ENCODE measurements at places on chromosomes 16 and 17. TPM values are rescaled to one million over a fixed set of nuclear protein-coding genes. Genes with fewer than 3 reads are reported as not detected.

The TCAP gene
- total RNA-seq: 3.0 TPM

DNA sequence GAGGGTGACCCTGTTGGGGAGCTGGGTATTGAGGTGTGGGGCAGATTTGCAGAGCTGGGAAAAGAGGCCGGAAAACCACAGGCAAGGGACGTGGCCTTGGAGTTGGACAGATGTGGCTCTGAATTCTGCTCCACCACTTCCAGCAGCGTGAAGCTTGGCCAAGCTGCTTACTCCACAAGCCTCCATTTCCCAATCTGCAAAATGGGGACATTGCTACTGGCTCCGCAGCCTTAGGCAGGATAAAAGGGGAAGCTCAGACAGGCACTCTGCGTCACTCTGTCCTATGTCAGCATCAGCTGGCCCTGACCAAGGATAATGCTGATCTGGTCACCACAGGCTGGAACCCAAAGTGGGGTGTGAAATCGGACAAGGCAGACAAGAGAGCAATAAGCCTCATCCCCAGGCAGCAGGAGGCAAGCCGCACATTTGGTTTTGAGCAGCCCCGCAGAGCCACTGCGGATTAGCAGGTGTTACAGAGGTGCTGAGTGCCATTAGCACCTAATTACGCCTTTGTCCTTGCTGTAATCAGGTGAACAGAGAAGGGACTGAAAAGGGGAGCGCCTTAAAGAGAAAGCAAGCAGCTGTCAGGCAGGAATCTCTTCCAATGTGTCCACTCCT, 54.8 kb downstream of the SDK2 start:
- H3K27me3 ChIP-seq: no peaks in the 10 kb centered on the region
- H3K36me3 ChIP-seq: no peaks in the 10 kb centered on the region
- H3K4me3 ChIP-seq: no peak overlapping the region
- no peak for DNase-seq
- H3K4me1 ChIP-seq: no peaks in the 10 kb centered on the region

The SEZ6 gene
- 0.79 TPM for total RNA-seq

GRCh38 chr16:85313526-85314301, 201.4 kb upstream of the CIBAR2 start:
- peak; percentile 54 for DNase-seq
- H3K4me3 ChIP-seq: no peak overlapping the region
- no peaks in the 10 kb centered on the region for H3K36me3 ChIP-seq
- H3K27ac ChIP-seq: peak overlapping the region; percentile 2
- H3K4me1 ChIP-seq: peaks cover 63% of the 10 kb centered on the region
- H3K27me3 ChIP-seq: no peaks in the 10 kb centered on the region

GRCh38 chr16:23595246-23595950, 718 bp downstream of the NDUFAB1 start:
- peak overlapping the region; percentile 98 for H3K4me3 ChIP-seq
- H3K36me3 ChIP-seq: no peaks in the 10 kb centered on the region
- no peaks in the 10 kb centered on the region for H3K27me3 ChIP-seq
- no peak for DNase-seq

DNA sequence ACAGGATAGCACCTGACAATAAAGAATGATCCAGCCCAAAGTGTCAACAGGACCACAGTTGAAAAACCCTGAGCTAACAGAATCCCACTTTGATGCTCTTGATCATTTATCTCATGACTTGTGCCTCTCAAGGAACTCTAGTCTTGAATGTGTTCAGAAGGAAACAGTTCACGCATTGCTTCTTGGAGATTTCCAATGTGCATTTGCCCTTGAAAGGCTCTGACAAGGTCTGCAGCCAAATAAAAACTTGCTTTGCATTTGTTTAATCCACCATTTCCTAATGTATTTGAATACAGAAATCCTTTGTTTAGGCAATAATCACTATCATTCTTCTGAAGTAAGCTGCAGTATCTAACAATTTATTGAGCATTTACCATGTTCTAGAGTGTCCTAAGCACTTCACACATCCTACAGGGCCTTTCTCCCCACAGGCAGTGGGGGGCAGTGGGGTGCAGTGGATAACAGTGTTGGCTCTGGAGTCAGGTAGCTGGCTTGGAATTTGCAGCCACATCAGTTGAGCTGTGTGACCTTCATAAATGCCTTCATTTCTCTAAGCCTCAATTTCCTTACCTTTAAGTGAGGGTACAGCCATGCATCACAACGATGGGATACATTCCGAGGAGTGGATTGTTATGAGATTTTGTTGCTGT, 239.7 kb downstream of the XYLT1 start:
- H3K36me3 ChIP-seq: no peaks in the 10 kb centered on the region
- H3K4me3 ChIP-seq: no peak overlapping the region
- H3K27me3 ChIP-seq: no peaks in the 10 kb centered on the region
- no peaks in the 10 kb centered on the region for H3K4me1 ChIP-seq
- no peak overlapping the region for H3K27ac ChIP-seq
- no peak for DNase-seq

DNA sequence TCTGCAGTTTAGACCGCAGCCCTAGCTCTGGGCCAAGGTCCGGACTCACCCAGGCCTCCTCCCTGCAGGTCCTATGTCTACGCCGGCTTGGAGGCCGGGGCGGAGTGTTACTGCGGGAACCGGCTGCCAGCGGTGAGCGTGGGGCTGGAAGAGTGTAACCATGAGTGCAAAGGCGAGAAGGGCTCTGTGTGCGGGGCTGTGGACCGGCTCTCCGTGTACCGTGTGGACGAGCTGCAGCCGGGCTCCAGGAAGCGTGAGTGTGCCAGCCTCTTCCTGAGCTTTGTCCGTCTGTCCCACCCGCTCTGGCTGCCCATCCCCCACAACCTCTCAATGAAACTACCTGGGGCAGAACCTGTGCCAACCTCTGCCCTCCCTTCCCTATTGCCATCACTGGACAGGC, 20.1 kb downstream of the WSCD1 start:
- H3K4me3 ChIP-seq: no peak overlapping the region
- H3K27me3 ChIP-seq: no peaks in the 10 kb centered on the region
- H3K4me1 ChIP-seq: no peaks in the 10 kb centered on the region
- H3K27ac ChIP-seq: no peak overlapping the region

- H3K4me1 ChIP-seq: no peaks in the 10 kb centered on the region
- no peak overlapping the region for H3K4me3 ChIP-seq
- H3K36me3 ChIP-seq: no peaks in the 10 kb centered on the region
Measured at GRCh38 chr17:65293584-65294180, 156.5 kb downstream of the RGS9 start.

DNA sequence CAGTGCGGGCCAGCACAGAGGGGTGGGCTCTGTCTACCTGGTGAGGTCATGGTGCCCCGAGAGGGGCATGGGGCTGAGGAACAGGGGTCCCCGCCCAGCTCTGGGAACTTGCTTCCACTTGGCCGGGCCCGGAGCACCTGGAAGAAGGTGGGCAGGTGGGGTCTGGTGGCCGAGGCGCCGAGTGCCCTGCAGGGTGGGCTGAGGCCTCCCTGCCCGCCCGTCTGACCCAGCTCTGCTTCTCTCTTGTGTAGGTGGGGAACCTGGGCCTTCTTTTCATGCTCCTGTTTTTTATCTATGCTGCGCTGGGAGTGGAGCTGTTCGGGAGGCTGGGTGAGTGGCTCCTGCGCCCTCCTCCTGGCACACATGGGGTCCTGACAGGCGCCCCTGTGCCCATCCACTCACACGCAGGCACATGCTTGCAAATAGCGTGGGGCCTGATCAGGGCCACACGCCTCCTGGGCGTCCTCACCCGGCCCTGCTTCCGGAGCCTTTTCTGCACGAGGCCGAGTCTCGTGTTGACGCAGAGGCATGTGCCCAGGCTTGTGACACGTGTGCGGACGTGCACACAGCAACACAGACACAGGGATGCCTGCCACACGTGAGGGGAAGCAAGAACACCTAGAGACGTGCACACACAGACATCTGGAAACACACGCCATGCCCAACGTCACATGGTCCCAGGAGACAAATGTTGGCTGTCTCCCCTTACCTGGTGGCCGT, 8.2 kb downstream of the TPSG1 start:
- no peaks in the 10 kb centered on the region for H3K4me1 ChIP-seq
- no peaks in the 10 kb centered on the region for H3K36me3 ChIP-seq
- H3K27me3 ChIP-seq: no peaks in the 10 kb centered on the region
- no peak overlapping the region for H3K27ac ChIP-seq
- no peak for DNase-seq
- no peak overlapping the region for H3K4me3 ChIP-seq

The GDPD3 gene
- total RNA-seq: 4.0 TPM

The RPH3AL gene
- total RNA-seq: 6.5 TPM

- H3K36me3 ChIP-seq: no peaks in the 10 kb centered on the region
- no peak overlapping the region for H3K4me3 ChIP-seq
- no peak overlapping the region for H3K27ac ChIP-seq
- peaks cover 23% of the 10 kb centered on the region for H3K4me1 ChIP-seq
- DNase-seq: peak; percentile 75
Measured at GRCh38 chr16:2497116-2497630, 16.6 kb upstream of the ATP6V0C start.

The FOXN1 gene
- total RNA-seq: 0.24 TPM

DNA sequence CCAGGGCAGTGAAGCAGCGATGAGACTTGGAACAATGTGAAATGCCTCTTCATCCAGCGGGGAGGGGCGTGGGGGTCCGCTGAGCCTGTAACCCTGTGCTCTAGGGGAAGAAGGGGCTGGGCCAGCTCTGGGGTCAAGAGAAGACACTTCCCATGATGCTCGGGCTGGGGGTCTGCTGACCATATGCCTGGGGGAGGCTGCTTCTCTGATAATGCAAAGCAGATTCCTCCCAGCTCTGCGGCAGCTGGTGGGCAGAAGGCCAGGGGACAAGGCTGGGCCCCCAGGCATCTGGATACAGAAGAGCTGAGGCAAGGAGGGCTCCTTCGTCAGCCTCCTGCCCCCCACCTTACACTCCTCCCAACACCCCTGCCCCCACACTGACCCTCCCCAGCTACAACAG, 24.7 kb downstream of the NGFR start:
- H3K27ac ChIP-seq: peak overlapping the region; percentile 45
- H3K4me3 ChIP-seq: no peak overlapping the region
- H3K27me3 ChIP-seq: no peaks in the 10 kb centered on the region
- H3K36me3 ChIP-seq: no peaks in the 10 kb centered on the region
- H3K4me1 ChIP-seq: peaks cover 30% of the 10 kb centered on the region

GRCh38 chr16:47490471-47490870, 29.3 kb downstream of the PHKB start:
- H3K27ac ChIP-seq: no peak overlapping the region
- H3K4me1 ChIP-seq: no peaks in the 10 kb centered on the region
- no peak for DNase-seq
- H3K4me3 ChIP-seq: no peak overlapping the region
- no peaks in the 10 kb centered on the region for H3K27me3 ChIP-seq

The MT1G gene
- 2.1 TPM for total RNA-seq

DNA sequence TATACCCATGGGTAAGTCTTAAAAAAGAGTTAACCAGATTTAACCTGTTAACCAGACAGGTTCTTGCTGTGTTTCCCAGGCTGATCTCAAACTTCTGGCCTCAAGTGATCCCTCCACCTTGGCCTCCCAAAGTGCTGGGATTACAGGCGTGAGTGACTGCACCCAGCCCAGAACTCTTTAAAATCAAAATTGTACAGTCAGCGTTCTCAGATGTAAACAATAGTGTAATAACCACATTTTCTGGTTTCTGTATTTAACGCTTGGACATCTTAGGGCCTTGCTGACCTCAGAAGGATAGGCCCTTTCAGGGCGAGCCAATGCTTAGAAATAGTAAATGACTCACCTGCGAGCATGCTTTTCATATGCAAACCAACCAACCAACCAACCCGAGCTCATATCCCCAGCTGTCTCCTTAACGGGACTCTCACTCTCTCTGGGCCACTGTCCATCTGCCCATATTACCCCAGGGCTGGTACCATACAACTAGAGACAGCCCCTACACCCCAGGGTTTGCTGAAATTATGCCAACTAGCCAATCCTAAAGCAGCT, 415.0 kb upstream of the XYLT1 start:
- no peak overlapping the region for H3K4me3 ChIP-seq
- DNase-seq: no peak
- no peaks in the 10 kb centered on the region for H3K27me3 ChIP-seq
- no peaks in the 10 kb centered on the region for H3K36me3 ChIP-seq
- no peak overlapping the region for H3K27ac ChIP-seq

DNA sequence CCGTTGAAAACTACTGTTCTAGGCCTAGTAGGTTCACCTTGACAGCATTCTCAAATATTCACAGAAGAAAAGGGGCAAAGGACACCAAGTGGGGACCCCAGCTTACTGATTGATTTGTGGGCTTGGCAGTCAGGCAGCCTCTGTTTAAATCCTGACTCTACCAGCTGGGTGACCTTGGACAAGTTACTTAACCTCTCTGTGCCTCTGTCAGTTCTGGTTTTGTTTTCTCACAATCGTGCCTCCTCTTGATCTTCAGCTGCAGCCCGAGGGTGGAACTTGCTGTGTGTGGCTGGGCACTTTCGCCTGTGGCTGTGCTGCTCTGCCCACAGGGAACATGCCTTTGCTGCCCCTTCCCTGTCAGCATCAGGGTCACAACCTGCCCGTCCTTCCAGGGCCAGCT, 17.8 kb downstream of the RAP1GAP2 start:
- H3K27ac ChIP-seq: no peak overlapping the region
- H3K36me3 ChIP-seq: no peaks in the 10 kb centered on the region
- no peaks in the 10 kb centered on the region for H3K4me1 ChIP-seq
- no peak overlapping the region for H3K4me3 ChIP-seq
- no peak for DNase-seq

GRCh38 chr17:4017377-4017776, 53.1 kb upstream of the ATP2A3 start:
- DNase-seq: no peak
- no peaks in the 10 kb centered on the region for H3K27me3 ChIP-seq
- no peaks in the 10 kb centered on the region for H3K4me1 ChIP-seq
- no peaks in the 10 kb centered on the region for H3K36me3 ChIP-seq
